ENCODE measurements at places on chromosomes 3 and 15.

DNA sequence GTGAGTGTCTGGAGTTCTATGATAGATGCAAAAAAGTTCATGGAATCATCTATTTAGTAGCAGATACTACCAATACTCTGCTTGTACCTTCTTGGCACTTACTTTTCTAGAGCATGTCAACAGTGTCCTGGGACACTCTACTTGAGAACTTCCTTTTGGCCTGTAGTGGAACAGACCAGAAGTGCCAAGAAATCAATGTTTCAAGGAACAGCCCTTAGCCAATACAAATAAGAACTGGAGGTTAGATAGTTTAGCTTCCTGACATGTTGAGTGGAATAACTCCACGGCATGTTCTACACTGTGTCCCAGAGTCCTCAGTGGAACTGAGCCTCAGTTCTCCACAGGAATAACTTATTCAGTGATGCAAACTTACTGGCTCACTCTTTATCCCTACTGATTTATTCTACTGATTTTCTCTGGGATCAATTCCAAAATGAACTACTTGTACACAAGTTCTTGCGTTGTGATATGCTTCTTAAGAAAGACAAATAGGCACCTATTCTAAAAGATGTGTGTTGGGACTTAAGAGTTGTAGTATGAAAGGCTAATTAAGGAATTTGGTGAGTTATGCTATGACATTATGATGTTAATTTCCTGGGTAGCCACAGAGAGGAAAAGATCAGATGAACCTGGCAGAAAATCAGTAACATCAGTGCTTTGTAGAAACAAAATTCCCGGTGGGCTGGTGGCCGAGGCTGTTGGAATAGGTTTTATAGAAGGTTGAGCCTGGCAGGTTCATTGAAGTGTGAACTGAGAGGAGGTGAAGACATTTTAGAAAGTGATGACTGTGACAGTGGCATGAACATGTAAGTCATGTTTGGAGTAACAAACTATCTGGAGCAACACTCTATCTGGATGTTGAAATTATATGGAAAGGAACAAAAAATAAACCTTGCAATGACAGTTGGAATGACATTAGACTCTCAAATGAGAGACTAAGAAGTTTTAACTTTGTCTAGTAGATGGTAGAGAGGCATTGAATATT lies 101.8 kb upstream of the RBMS3 start:
- no peak for DNase-seq

GRCh38 chr3:127052121-127052561 lies 69.2 kb downstream of the PLXNA1 start:
- DNase-seq: no peak

DNA sequence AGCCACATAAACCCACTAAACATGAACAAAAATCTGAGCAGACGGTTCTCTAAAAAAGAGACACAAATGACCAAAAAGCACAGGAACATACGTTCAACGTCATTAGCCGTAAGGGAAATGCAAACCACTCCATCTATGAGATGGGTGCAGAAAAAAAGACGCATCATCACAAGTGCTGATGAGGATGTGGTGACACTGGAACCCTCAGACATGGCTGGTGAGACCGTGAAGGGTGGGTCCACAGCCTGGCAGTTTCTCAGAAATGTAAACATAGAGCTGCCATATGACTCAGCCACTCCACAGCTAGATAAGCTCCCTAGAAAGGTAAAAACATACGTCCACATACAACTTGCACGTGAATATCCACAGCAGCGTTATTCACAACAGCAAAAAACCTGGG lies 23.3 kb downstream of the PCSK6 start:
- DNase-seq: no peak

DNA sequence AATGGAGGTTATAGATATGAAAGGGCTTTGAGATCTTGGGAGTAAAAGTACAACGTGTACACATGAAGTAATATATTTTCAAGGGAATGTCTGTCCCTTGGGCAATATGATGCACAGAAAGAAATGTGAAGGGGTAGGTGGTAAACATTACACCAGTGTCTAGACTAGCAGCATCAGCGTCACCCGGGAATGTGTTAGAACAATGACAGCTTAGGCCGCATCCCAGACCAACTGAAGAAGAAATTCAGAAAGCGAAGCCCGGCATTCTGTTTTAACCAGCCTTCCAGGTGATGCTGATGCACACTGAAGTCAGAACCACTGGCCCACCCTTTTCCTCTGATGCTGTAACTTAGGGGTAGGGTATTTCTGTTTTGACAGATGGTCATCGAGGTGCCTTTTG lies 6.3 kb downstream of the INAFM2 start:
- DNase-seq: no peak

- DNase-seq: no peak
Measured at GRCh38 chr15:93477188-93477587, 388.2 kb upstream of the RGMA start.

- DNase-seq: no peak
Measured at GRCh38 chr3:134885877-134886621, 91.0 kb downstream of the EPHB1 start.

GRCh38 chr3:53707222-53707621 lies 139.0 kb downstream of the CHDH start:
- DNase-seq: no peak

DNA sequence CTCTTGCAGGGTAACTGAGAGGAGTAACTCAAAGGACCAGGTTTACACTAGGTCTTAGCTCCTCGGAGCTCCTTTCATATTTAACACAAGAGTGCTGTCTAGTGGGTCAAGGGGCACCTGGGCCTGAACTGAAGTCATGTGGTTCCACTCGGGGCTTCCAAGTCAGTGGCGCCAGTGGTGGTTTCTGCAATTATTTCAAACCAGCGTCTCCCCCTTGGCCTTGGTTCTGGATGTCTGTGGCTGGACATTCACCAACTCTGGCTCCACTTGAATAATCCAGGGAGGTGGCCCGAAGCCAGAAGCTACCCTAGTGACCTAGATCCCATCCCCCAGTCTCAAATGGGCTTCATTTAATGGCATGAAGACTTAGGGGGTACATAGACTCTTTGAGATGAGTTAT lies 144.3 kb upstream of the ADAMTS9 start:
- DNase-seq: no peak

DNA sequence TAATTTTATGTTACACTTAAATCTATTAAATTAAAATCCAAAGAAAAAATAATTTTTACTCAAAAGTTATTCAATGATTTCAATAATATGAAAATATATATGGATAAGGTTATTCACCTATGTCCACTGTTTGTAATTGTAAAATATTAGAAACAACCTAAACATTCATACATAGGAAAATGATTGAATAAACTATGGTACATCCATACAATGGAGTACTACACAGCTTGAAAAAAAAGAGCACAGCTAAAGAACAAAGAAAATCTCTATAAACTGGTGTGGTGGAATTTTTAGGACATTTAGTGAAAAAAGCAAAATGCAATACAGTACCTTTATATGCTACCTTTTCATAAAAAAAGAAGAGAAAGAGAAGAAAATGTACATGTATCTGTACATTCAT lies 52.8 kb downstream of the SHOX2 start:
- DNase-seq: no peak

DNA sequence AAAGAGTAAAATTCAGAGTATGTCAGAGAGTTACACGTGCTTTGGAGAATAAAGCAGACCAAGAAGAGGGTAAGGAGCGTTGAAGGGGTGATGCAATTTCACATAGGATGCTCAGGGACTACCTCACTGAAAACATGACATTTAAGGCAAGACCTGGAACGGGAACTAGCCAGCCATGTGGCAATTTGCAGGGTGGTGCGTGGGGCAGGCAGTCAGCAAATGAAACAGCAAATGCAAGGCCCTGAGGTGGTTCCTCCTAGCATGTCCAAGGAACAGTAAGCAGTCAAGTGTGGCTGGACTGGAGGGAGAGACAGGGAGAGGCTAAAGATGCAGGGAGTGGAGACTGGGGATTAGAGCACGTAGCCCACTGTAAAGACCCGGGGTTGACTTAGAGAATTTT lies 146.1 kb upstream of the LPP start:
- no peak for DNase-seq

DNA sequence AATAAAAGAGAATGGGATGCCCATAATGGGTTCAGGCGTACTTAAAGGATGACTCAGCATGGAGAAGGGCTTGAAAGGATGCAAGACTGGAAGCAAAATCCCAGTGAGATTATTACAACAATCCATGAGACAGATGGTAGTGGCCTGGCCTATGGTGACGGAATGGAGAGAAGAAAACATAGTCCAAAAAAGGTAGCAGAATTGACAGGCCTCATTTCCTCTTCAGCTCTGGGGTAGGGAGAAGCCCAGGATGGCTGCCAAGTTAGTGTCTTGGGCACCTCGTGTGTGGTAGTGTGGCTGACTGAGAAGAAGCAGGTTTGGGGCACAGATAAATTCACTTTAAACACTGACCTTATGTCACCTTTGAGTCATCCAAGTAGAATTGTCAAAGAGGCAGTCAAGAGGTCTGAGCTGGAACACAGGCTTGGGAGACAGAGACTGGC lies 18.1 kb downstream of the MB21D2 start:
- DNase-seq: no peak

DNA sequence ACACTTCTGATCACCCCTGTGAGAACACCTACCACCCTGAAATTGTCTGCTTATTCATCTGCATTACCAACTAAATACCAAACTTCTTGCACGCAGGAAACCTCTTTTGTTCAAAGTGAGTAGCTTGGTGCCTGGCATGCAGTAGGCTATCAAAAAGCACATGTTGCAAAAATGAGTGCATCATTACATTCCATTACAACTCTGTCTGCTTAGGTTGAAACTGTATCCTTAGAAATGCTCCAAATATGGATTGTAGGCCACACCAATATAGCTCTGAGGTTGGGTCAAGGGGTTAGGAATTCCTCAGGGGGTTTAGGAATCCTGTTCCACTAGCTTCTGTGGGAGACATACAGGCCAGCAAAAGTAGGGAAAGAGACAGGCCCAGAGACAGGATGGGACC lies 107.2 kb downstream of the THRB start:
- peak; percentile 5 for DNase-seq

GRCh38 chr3:55488398-55489055 lies 1.4 kb upstream of the WNT5A start:
- no peak for DNase-seq

GRCh38 chr3:134677196-134677986 lies 26.6 kb upstream of the KY start:
- DNase-seq: no peak

- peak; percentile 77 for DNase-seq
Measured at GRCh38 chr3:9915254-9916141, 1.4 kb upstream of the IL17RC start.

DNA sequence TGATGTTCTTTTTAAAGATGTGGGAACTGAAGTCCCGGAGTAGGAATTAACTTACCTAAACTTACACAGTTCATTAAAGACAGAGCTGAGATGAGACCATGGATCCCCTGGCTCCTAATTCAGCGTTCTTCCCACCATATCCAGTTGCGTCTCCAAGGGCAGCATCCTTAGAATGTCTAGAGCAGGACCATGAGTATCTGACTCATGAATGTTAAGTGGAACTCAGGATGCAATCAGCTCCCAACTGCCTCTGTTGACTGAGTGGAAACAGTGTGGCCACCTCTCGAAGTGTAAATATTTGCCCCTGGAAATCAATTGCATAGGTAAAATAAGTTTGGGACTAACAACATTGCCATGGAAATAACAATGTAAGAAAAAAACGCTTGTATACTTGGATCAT lies 2.5 kb downstream of the SNTN start:
- DNase-seq: peak; percentile 53

- no peak for DNase-seq
Measured at GRCh38 chr3:41690766-41691563, 270.9 kb downstream of the ULK4 start.

GRCh38 chr3:50649451-50649931 lies 25.2 kb upstream of the DOCK3 start:
- DNase-seq: no peak

- DNase-seq: peak; percentile 48
Measured at GRCh38 chr15:38252481-38253350, at the start of gene SPRED1. TSS of gene SPRED1 (plus strand) at chr15:38252836. CDS start at chr15:38253186, 350 bp downstream.
